ENCODE measurements at places on chromosomes 13 and 19.

DNA sequence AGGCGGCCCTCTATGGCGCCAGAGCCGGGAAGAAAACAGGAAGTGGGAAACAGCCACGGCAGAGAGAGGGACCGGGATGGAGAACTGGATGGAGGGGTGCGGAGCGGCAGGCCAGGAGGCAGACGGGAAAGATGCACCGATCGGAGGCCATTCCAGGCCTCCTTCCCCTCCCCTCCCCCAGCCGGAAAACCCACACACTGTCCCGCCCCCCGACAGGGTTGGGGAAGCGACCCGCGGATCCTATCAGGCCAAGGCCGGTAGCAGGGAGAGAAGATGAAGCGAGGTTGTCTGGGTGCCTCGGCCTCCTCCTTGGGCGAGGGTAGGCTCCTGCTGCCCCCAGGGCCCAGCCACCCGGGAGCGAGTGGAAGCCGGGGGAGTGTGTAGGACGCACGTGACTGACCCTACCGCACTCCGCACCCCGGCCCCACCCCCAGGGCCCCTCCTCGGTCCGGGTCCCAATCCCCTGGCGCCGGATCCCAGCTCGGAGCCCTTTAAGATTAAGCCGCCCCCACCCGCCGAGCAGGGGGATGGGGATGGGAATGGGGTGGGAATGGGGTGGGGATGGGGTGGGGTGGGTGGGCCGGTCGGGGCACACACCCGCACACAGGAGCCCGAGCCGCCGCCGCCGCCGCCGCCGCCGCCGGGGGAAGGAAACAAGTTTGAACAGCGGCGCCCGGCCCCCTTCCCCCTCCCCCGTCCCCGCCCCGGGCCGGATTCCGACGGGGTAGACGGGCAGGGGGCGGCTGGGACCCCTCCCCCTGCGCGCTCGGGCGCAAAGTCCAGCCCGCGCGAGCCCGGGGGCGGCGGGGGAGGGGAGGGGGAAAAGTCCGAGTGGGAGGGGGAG is 1.5 kb downstream of the ERF start:
- DNase-seq = no peak

GRCh38 chr13:38543561-38543960 is 143.3 kb upstream of the FREM2 start:
- DNase-seq = no peak

- DNase-seq = no peak
Observed at GRCh38 chr19:4589579-4590410, 30.3 kb upstream of the SEMA6B start.

- no peak for DNase-seq
Observed at GRCh38 chr19:17149393-17150135, 65.6 kb upstream of the USE1 start.

DNA sequence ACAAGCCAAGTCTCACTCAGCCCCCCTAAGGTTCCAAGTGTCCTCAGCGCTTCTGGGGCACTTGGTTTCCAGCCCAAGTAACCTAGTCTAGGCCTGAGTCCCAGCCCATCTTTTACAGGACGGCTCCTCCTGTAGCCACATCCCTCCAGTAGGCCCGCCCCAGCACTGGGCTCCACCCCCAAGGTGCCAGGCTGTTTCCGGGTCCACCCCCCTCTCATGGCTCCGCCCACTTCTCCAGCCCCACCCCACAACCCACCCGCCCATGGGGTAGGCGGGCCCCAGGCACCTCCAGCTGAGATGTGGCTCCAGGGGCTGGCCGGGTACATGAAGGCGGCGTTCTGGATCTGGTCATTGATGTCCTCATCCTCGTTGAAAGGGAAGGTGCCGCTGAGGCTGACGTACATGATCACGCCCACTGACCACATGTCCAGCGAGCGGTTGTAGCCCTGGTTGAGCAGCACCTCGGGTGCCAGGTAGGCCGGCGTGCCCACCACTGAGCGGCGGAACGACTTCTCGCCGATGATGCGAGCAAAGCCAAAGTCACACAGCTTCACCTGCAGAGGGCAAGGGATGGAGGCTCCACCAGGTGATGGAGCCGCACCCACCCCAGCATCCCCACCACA is 17.2 kb upstream of the DACT3 start:
- DNase-seq = peak; percentile 31

DNA sequence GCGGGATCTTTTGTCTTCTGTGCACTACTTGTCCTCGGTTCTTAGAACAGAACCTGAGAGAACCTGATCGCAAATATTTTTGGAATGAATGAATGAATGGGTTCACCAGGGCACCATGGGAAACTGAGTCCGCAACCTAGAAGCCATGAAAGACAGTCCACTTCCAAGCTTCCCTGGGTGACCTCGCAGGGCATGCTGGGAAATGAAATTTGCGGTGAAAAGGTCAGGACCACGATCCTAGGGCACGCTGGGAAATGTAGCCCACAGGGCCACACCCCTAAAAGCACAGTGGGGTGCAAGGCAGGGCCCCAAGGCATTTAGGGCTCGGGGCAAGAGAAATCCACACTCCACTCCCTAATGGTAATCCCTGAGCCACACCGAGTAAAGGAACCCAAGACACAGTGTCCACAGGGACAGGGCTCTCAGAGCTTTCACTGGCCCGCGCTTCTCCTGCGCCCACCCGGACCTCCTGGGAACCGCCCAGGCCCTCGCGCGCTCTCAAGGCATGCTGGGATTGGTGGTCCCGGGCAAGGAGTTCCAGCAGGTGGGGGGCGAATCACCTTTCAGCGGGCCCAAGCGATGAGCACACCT is 1.1 kb upstream of the PPP1R12C start:
- no peak for DNase-seq

- DNase-seq = no peak
Observed at GRCh38 chr13:66994097-66994496, 236.0 kb downstream of the PCDH9 start.

DNA sequence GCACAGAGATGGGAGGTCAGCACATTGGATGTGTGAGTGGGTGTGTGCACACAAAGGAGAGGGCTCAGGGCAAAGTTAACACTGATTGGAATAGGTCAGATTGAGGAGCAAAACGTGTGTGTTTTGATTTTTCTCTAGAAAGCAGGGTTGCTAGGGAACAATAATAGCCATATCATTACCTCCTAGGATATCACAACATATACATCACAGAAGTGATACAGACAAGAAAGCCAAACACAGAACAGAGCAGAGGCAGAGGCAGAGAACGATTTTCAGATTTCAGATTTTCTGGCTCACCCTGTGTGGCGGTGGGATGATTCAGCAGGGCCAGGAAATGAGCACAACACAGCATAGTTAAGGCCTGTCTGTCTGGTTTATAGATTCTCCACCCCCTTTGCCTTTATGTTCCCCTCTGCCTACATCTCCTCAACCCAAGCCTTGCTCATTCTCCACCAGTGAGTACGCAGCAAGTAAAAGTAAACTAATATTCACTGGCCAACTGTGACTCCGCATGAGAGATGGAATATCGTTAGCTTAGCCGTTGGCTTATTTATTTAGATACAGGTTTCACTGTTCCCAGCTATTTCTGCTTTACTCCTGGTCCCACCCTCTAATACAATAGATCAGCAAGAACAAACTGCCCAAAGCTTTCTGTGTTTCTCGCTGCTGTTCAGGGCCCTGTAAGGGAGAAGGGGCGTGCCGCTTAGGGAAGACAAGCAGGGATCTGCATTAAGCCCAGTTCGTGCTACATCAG is 182.7 kb upstream of the TSC22D1 start:
- no peak for DNase-seq

DNA sequence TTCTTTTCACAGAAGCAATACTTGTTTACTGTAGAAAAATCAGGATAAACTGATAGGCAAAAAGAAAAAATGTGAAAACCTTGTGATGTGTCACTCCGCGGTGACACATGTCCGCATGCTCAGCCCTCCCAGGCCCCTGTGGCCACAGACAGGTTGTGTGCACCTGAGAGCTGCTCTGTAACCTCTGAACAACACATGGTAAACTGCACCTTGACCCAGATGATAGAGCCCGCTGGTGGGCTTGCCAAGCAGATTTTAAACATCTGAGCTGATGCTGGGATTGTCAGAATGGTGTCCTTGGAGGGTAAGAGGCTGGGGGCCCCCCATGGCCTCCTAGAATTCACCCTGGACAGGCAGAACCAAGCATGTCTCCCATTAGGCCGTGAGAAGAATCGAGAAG is 33.8 kb downstream of the DHRS12 start:
- no peak for DNase-seq

DNA sequence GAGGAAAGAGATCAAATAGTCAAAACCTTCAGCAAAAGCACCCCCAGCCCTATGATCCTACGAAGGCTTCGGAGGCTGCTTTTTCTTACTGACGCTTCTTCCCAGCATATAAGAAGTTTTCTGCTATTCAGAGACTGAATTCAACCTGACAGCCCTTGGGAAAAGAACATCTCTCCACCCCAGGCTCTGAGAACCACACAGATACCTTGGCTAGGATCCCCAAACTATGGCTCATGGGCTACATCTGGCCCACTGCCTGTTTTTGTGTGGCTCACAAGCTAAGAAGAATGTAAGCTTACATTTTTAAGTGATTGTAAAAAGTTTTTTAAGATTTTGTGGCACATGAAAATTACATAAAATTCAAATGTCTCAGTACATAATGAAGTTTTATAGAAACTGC is 3.0 kb downstream of the SLC15A1 start:
- no peak for DNase-seq

GRCh38 chr13:39496506-39496905 is 106.5 kb downstream of the LHFPL6 start:
- DNase-seq = no peak

GRCh38 chr13:105702441-105702840 is 833.0 kb downstream of the EFNB2 start:
- no peak for DNase-seq

DNA sequence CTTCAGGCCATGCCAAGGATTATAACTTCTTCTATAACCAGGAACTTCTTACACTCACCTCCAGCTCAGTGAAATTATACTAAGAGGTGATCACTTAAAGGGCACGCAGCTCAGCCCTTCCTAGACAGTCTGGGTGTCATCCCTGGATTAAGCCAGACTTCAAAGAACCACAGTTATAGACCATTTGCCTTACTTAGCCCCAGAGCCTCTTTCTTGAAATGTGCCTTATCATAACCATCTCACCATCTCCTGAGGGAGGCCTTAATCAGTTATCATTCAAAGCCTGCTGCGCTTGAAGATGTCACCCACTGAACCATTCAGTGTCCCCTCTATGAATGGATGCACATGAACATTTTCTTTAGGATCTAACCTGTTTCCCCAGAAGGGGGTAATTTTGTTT is 10.1 kb upstream of the DHRS12 start:
- no peak for DNase-seq

- DNase-seq = no peak
Observed at GRCh38 chr19:13055213-13056051, 47.2 kb downstream of the LYL1 start.

GRCh38 chr19:1884719-1885334 is 469 bp downstream of the ABHD17A start:
- DNase-seq = no peak

DNA sequence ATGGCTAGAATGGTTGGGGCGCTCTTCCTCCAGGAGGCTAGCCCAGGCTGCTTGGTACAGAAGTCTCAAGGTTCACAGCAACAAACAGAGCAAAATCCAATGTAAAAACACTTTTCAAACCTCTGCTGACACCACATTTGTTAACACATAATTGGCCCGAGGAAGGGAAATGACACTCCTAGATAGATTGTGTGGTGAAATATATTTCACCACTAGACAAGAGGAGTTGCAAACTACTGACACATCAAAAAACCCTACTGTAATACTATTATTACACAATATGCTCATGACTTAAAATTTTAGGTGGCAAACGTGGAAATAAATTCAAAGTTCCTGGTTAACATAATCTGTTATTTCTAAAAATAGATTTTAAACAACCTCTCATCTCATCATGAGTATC is 643.6 kb downstream of the PCDH9 start:
- no peak for DNase-seq

DNA sequence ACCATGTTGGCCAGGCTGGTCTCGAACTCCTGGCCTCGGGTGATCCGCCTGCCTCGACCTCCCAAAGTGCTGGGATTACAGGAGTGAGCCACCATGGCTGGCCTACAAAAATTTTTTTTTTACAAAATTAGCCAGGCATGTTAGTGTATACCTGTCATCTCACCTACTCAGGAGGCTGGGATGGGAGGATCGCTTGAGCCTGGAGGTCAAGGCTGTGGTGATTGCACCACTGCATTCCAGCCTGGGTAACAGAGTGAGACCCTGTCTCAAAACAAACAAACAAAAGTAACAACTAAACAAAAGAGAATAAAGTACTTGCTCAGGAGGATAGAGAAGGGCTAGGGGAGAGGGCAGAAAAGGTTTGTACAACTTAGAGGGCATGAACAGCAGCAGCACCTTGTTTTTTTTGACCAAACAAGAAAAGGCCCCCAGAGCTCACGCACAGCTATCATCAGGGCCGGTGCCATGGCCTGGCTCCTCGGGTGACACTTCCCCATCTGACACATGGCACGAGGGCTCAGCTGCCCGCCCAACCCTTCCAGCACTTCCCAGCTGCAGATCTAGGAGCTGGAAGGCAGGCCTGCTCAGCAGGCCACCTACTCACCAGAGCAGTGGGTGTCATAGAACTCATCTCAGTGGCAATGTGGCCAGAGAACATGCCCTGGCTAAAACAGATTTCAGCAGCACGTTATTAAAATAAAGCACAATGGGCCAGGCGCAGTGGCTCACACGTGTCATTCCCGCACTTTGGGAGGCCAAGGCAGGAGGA is 8.6 kb upstream of the SLC7A9 start:
- DNase-seq = no peak

GRCh38 chr13:71255633-71256032 is 611.4 kb downstream of the DACH1 start:
- no peak for DNase-seq

DNA sequence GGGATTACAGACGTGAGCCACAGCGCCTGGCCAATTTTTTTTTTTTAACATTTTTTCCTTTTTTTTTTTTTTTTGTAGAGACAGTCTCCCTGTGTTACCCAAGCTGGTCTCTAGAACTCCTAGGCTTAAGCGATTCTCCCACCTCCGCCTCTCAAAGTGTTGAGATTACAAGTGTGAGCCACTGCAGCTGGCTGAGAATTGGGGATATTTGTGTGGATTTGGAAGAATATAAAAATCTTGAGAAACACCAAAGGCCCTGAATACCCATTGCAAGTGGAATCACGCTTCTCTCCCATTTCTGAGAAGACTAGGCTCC is 79.9 kb upstream of the ABCC4 start:
- no peak for DNase-seq

DNA sequence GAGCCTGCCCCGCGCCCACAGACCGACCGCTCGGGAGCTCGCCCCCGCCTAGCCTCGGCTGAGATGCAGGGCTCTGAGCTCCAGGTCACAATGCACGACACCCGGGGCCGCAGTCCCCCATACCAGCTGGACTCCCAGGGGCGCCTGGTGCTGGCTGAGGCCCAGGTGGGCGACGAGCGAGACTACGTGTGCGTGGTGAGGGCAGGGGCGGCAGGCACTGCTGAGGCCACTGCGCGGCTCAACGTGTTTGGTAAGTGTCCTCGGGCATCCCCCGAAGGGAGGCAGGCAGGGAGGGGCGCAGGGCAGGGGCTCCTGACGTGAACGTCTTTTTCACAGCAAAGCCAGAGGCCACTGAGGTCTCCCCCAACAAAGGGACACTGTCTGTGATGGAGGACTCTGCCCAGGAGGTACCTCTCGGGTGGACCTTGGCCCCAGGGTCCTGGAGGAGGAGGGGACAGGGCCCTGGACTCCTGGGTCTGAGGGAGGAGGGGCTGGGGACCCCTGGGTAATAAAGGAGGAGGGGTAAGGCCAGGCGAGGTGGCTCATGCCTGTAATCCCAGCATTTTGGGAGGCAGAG is 3.3 kb downstream of the BCAM start:
- DNase-seq = no peak
